ENCODE measurements at places on chromosomes 5 and 9. TPM values are rescaled to one million over a fixed set of nuclear protein-coding genes. Genes with fewer than 3 reads are reported as not detected.

- DNase-seq, result no peak
Measured at GRCh38 chr5:57499262-57500050, 16.8 kb upstream of the ACTBL2 start.

DNA sequence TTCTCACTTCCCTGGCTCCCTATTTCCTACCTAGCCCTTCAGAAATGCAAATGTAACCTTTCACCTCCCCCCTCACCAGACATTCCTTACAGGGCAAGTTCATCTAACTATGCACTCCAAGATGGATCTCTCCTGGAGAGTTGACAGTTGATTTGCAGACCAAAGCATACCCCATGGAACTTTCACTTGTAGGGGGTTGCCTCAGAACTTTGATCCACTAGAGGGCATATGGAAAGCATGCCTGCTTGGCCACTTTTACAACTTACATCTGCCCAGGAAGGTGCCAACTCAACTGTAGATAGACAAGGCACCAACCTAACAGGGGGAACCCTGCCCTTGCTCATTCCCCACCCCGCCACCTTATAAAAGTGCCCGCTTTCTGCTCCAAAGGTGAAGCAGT, 187.8 kb downstream of the NXNL2 start:
- DNase-seq, result no peak

Gene GCNT1
- total RNA-seq, result 17.8 TPM

- DNase-seq, result no peak
Measured at GRCh38 chr5:108615216-108615615, 132.5 kb upstream of the FER start.

DNA sequence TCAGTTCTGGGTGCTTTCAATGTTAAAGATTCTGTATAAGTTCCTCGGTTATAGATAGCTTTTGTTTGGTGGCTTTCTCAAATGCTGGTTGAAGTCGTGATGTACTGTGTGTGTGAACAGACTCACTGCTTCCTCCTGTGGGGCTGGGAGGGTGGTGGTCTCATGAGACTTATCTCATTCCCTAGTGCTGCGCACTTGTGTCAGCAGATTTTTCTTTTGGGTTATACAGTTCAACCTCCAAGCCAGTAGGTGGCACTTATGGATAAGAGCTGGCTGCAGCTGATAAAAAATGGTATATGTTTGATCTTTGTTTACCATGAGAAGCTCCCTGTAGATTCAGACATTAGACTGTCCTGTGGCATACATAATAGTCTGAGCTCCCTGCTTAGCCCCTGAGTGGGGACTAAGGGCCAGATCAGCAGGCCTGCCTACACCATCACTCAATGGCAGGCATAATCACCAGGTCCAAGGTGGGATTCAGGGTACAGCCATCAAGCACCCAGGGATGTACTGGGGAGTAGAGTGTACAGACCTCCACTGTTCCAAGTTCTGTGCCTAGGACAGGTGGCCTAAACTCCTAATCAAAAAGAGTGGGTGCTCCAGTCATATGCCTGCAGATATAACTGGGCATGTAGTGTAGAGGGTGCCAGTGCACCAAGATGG, 174.2 kb downstream of the OXCT1 start:
- no peak for DNase-seq

DNA sequence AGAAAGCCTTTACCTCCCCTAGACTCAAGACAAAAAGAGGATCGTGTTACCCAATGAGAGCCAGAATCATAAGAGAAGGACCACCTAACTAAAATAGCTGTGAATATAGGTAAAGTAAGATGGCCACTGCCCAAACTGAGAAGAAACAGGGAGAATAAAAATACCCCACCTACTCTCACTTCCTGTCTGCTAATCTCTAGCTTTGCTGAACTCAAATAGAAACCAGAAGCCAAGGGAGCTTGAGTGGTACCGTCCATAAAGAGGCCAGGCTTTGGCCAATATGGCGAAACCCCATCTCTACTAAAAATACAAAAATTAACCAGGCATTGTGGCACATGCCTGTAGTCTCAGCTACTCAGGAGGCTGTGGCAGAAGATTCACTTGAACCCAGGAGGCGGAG, 123.0 kb upstream of the FST start:
- no peak for DNase-seq

DNA sequence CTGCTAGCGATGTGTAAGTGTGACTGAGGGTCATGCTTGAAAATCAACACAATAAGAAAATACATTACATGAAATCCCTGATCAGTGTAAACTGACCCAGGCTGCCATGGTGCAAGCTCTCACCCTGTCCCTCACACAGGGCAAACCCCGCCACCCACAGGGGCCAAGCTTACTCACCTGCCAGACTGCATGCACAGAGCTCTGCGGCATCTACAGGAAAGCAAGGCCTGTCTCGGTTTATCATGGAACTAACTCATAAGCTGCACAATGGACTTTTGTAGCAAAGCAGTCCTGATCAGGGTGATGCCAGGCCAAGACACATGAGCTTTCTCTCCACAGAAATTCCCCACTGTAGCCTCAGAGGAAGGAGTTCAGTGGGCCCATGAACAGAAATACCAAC, 9.7 kb downstream of the IPPK start:
- DNase-seq, result no peak

Gene IFNB1
- total RNA-seq, result not detected

Gene FOXD1
- total RNA-seq, result 10.4 TPM

Gene IL5
- total RNA-seq, result not detected

Gene NR4A3
- total RNA-seq, result not detected

DNA sequence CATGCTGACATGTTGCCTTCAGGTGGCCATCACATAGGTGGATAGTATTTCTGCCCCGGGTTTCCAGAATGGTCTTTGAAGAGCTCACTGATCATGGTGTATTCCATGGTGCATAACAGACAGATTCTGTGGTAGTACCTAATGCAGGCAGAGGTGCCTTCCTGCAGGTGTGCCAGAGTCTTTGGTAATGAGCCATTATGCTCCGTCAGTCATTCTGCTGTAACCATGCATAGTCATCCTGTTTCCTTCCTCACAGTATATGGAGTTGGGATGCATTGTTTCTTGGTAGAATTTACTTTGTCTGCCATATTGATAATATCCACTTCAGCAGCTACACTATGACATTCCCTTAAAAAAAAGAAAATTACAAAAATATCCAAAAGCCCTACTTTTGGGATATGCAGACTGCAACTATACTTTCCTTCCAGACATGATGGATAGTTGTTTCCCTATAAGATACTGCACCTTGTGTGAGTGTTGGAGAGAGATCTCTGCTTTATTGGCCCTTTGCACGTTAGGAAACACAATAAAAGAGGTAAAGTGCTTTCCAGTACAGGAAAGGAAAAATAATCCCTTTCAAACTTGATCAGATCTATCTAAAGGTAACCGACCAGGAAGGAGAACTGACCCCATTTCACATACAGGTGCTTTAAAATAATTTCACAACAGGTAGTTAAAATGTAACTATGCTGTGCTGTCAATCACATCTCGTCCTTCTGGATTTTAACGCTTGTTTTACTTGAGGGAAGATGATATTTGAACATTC, 537.5 kb upstream of the WWC1 start:
- DNase-seq, result no peak

GRCh38 chr9:106376689-106377088, 486.3 kb upstream of the ZNF462 start:
- DNase-seq, result no peak

Gene INSL6
- total RNA-seq, result not detected

Gene WWC1
- total RNA-seq, result 13.2 TPM

Gene CCDC187
- total RNA-seq, result not detected

- DNase-seq, result no peak
Measured at GRCh38 chr5:55620009-55620765, 85.4 kb upstream of the PLPP1 start.

Gene POLR1E
- 21.4 TPM for total RNA-seq

Gene PPP3R2
- total RNA-seq, result not detected

Data from SJSA1 (cell line).